ENCODE measurements at places on chromosomes 4 and X. TPM values are rescaled to one million over a fixed set of nuclear protein-coding genes. Genes with fewer than 3 reads are reported as not detected.

The GPC4 gene
- 15.3 TPM for total RNA-seq

The PRDM8 gene
- total RNA-seq: 0.64 TPM

GRCh38 chr4:145686991-145687390, 7.0 kb downstream of the C4orf51 start:
- DNase-seq: no peak

DNA sequence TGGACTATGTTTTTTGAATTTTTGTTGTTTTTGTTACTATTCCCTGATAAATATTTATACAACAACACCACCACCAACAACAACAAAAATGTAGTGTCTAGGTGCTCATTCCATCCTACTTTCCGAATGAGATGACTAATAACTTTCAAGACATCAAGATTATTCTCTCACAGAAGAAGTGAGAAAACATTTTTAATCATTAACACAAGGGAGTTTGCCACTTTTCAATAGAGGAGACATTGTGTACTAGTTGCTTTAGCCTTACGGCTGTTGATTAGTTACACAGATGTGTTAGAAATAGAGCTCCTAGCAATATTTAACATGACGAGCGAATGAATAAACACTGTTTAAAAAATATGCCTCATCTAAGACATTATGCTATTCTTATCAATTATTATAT, 898.8 kb downstream of the C4orf33 start:
- DNase-seq: no peak

The CTPS2 gene
- total RNA-seq: 16.0 TPM

The ADH1C gene
- total RNA-seq: 259 TPM

- DNase-seq: no peak
Observed at GRCh38 chrX:18707426-18708049, at the start of gene PPEF1. Gene PPEF1, plus strand, starts transcription at chrX:18707645. Its CDS starts 136 bp downstream, at chrX:18707781.

- DNase-seq: no peak
Observed at GRCh38 chr4:53119680-53120079, 246.2 kb downstream of the SCFD2 start.

The CLCN4 gene
- total RNA-seq: 1.4 TPM

GRCh38 chr4:609400-610050, 15.8 kb upstream of the PDE6B start:
- no peak for DNase-seq

DNA sequence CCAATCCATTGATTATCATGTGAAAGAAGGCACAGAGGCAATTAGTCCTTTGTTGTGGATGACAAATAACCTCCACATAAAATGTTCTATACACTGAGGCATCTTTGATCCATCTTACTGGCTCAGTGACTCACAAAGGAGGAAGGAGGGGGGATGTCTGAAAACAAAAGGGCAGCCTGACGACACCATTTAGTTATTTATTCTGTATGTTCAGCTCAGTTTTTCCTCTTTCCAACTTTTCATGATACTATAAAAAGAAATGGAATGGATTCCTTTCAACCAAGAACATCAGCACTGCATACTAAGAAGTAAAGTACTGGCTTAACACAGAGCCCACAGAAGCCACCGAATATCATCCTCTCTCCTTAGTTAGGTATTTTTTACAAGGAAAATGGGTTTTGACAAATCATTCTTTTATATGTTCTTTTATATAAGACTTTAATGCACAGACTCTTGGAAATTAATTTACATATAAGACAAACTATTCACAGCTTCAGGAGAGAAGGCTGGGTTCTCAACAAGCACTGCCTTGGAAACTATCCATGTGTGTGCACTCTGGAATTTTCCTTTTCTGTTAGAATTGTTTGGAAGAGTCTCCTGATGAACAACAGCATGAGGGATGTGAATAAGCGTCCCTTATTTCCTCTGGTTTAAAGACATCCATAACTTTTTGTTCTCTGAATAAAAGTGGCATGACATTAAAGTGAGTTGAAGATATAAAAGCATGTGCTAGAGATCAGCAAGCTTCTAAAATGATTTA, 135.6 kb downstream of the TSPAN5 start:
- DNase-seq: no peak

The GASK1B gene
- total RNA-seq: 7.8 TPM

All from left colon (tissue), 2 donors.